T-helper 1 cell (primary cell): ENCODE measurements at places on chromosomes 5 and 9.
A peak's percentile ranks its signal among the peaks of the same experiment; 100 is the strongest.

- no peak for DNase-seq
Observed at GRCh38 chr5:151700820-151701219, 14.1 kb upstream of the SPARC start.

GRCh38 chr9:4718911-4719310, 22.1 kb downstream of the AK3 start:
- no peak for DNase-seq

DNA sequence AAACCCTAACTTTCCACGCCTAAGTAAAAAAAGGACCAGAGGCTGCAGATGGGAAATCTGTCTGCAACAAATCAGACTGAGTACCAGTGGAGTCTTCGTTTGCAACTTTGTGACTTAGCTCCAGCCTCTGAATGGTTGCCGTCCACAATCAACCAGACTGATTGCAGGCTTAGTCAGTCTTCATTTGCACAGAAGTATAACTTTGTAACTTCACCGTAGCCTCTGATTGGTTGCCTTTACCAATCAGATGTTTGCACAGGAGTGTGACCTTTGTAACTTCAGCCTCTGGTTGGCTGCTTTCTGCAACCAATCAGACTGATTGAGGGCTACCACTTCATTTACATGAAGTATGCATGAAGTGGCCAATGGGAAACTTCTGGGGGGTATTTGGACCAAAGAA, 53.7 kb downstream of the TGFBR1 start:
- DNase-seq = no peak

DNA sequence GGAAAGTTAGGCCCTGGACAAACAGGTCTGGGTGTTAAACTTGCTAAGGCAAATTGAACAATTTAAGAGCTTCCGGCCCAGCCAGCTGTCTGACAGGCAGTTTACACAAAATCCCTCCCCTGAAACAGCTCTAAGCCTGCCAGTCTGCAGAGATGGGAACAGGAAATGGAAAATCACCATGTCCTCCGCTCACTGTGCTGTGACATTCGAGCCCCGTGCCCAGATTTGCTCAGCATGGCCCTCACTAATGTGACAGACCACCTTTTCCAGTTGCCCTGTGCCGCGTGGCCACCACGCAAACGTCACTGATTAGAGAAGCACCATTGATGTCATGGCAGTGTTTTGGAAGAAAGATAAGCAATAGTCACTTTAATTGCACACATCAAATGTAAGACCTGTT, 41.0 kb downstream of the CCNJL start:
- DNase-seq = no peak

DNA sequence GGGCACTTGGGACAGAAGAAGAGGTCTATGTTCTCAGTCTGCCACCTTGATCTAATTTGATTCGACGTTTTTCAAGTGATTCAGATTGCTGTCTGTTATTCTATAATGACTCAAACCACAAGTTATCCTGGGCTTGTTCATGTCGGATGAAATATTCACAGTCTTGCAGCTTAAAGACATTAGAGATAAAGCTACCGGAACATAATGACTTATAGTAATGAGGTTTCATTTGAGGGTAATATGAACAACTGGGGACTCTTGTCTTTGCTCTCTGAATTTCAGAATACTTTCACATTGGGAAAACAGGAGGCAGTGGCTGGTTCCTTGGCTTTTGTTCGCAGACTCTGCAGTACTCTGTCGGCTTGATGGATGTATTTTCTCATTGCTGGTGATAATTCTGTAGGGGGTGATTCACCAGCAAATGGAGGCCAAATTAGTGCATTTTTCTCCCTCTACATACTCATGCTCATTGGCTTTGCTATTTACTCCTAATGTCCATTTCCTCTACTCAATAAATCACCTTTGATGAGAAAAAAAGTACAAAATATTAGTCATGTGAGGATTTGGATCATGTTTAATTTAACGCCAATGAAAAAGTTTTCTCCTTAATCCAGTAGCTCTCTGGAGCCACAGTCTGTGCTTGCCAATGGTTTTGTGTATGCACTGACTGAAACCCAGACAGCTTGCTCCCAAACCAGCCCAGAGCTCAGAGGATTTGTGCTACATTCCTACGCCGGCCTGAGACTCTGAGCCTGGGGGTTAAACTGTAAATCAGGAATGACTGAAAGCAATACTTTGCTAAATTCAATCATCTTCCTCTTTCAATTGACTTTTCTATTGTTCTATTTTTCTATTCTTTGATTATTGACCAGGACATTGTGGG, 154.7 kb upstream of the ANKH start:
- DNase-seq = no peak

- no peak for DNase-seq
Observed at GRCh38 chr5:137442660-137443059, 56.5 kb downstream of the SPOCK1 start.

GRCh38 chr9:85610074-85610860, 131.5 kb downstream of the AGTPBP1 start:
- no peak for DNase-seq

GRCh38 chr5:73793911-73794310, 167.9 kb downstream of the ARHGEF28 start:
- DNase-seq = no peak

DNA sequence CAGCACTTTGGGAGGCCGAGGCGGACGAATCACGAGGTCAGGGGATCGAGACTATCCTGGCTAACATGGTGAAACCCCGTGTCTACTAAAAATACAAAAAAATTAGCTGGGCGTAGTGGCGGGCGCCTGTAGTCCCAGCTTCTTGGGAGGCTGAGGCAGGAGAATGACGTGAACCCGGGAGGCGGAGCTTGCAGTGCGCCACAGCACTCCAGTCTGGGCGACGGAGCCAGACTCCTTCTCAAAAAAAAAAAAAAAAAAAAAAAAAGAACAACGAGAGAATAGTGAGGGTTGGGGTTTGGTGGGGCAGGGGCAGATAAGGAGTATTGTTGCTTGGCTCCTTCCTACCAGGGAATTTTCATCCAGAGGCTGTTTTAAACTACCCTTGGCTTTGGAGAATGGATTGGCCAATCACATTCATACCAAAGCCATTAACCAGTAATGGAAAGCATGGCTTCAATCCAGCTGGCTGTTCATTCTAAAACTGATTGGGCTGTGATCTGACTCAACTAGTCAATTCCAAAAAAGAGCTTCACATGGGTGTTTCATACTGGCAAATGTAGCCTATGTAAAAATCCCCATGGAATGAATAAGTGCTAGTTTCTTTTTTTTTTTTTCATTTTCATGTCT, 64.4 kb downstream of the PLCXD3 start:
- DNase-seq = no peak

- DNase-seq = no peak
Observed at GRCh38 chr5:145407300-145408047, 427.7 kb downstream of the PRELID2 start.

GRCh38 chr9:134971696-134972095, 54.0 kb upstream of the FCN1 start:
- DNase-seq = no peak

GRCh38 chr9:125561509-125562148, 145.4 kb downstream of the MAPKAP1 start:
- DNase-seq = no peak

DNA sequence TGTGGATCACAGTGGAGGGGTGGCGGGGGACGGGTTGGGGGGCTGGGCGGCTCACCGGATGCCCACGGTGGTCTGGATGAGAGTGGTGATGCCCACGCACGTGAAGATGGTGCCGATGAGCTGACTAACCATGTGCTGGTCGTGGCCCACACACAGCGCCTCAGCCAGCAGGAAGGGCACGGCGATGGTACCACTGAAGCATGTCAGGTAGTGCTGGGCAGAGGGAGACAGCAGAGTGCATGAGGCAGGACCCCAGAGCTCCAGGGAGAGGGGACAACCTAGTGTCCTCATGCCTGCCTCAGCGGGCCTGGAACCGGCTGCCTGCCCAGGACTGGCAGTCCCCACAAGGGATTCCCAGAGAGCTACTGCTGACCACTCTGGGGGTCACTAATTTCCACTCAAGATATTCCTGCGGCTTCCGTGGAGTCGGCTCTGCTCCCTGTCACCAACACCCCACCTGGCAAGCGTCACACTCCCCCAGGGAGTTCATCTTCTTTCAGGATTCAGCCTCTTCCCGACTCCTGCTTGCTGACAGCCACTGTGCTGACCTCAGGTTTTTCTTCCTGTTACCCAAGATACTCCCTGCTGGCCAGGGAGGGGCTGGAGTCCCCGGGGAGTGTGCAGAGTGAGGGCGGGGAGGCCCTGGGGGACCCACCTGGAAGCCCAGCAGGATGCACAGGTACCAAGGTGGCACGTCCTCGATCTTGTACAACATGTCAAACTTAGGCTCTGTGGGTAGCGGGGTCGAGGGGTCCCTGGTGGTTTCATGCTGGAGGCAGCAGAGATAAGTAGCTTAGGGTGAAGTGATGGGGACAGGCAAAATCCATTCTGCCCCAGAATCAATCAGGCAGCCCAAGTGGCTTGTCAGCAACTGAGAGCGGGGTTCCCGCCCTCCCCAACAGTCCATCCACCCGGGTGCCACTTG, 998 bp downstream of the SLC23A1 start:
- no peak for DNase-seq

GRCh38 chr5:160480652-160481051, 59.0 kb downstream of the PTTG1 start:
- no peak for DNase-seq

GRCh38 chr9:89435071-89435823, 62.7 kb downstream of the SEMA4D start:
- DNase-seq = no peak

- DNase-seq = peak; percentile 50
Observed at GRCh38 chr9:89497978-89498851, at the start of gene SEMA4D. Gene SEMA4D, minus strand, starts transcription at chr9:89498113. Its CDS starts 92,657 bp downstream, at chr9:89405456.

- DNase-seq = no peak
Observed at GRCh38 chr5:147688656-147689356, 93.7 kb downstream of the JAKMIP2 start.

GRCh38 chr9:77066388-77066787, 46.9 kb downstream of the FOXB2 start:
- DNase-seq = no peak

DNA sequence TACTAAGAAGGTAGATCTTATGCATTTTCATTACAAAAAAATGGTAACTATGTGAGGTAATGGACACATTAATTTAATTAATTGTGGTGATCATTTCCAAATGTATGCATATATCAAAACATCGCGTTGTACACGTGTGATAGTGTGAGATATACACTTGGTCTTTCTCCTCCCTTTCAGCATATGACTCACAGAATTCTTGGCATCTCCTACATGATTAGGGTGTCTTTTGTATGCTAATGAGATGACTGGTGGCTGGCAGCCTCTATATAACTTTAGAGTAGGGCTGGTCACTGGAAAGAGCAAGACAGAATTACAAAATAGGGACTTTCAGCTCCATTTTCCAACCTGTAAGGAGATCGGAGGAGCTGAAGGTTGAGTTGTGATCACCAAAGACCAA, 1167.6 kb downstream of the CDH12 start:
- DNase-seq = no peak
